ENCODE measurements at places on chromosomes 2 and 18. TPM values are rescaled to one million over a fixed set of nuclear protein-coding genes. Genes with fewer than 3 reads are reported as not detected.

Gene HOXD12
- not detected for total RNA-seq

Gene EDAR
- 0.05 TPM for total RNA-seq

Gene CRACDL
- 6.3 TPM for total RNA-seq

Gene DNER
- 1.2 TPM for total RNA-seq

Gene SLC8A1
- total RNA-seq, result 12.9 TPM

Gene NT5C1B
- total RNA-seq, result not detected

Gene LTBP1
- total RNA-seq, result 0.89 TPM

Gene EVX2
- not detected for total RNA-seq

Gene OSBPL1A
- 21.2 TPM for total RNA-seq

Gene DSG2
- 111 TPM for total RNA-seq

Gene IL36G
- not detected for total RNA-seq

Gene RNF144A
- total RNA-seq, result 1.8 TPM

Gene CD207
- not detected for total RNA-seq

Gene FRZB
- total RNA-seq, result not detected

Gene RPIA
- 8.7 TPM for total RNA-seq

Gene GPATCH11
- 5.6 TPM for total RNA-seq

Gene OSGEPL1
- 7.3 TPM for total RNA-seq

Gene C2orf72
- 0.50 TPM for total RNA-seq

Gene GPR35
- total RNA-seq, result 1.6 TPM

Gene GALNT3
- 60.3 TPM for total RNA-seq

Gene CKAP2L
- 0.40 TPM for total RNA-seq

Gene TUBB8B
- not detected for total RNA-seq

Gene CDH2
- 106 TPM for total RNA-seq

Gene TNFAIP6
- total RNA-seq, result 9.4 TPM

Gene L3MBTL4
- 2.2 TPM for total RNA-seq

Gene CTLA4
- total RNA-seq, result not detected

Gene ARID5A
- 3.3 TPM for total RNA-seq

Gene RAB17
- 11.9 TPM for total RNA-seq

Gene CAPG
- total RNA-seq, result 295 TPM

All from renal cortical epithelial cell (primary cell).